GM23248 (cell line): ENCODE measurements at places on chromosomes 11 and 22.

- peak; percentile 78 for DNase-seq
These were observed 48.3 kb upstream of the PICALM start for GRCh38 chr11:86117001-86117711.

- DNase-seq, result peak; percentile 49
These were observed 18.3 kb downstream of the HMGXB4 start for GRCh38 chr22:35275580-35275979.

DNA sequence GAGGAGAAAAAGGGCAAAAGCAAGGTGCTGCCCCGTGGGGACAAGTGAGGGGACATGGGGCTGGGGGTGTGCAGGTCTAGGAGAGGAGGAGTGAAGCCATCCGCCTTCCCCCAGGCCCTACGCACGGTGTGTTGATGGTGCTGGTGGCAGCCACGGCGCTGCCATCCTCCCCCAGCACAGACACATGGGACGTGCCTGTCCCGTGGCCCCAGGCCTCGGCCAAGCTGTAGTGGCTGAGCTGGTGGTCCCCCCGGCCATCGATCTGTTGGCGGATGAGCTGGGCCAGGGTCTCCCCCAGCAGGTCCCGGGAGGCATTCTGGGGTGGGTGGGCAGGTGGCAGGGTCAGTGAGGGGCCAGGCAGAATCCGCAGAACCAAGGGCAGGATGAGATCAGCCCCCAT is 18.9 kb downstream of the GGT5 start:
- no peak for DNase-seq

- no peak for DNase-seq
These were observed at the start of gene PRG3 for GRCh38 chr11:57380975-57381374. PRG3 (minus strand) TSS chr11:57381150; CDS start chr11:57380708, 442 bp downstream.

- DNase-seq, result no peak
These were observed 29.7 kb downstream of the SPATA19 start for GRCh38 chr11:133815636-133816035.

DNA sequence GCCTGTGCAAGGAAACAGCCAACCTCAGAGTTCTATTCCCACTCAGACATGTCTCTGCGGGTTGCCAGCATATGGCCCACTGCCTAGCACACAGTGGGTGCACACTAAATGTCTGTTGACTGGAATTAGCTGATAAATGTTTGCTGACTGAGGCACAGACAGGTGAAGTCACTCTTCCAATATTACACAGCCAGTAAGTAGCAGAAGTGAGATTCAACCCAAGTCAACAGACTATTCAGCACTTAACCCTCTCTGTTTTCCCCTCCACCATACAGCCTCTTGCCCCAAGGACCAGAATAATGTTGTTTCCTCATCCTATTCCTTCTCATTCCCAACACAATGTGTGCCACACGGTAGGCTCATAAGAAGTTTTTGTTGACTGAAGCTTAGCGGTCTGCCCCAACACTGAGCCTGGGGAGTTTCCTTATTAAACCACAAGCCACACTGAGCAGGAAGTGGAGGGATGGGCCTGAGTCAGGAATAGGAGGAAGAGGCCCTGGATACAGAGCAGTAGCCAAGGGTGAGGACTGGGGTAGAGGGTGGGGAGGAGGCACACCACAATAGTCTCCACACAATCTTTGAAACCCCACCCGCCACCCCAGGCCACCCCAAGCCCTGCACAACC is 15.7 kb upstream of the IL10RA start:
- DNase-seq, result no peak

GRCh38 chr11:75214411-75214821 is 26.2 kb upstream of the TPBGL start:
- peak; percentile 87 for DNase-seq

DNA sequence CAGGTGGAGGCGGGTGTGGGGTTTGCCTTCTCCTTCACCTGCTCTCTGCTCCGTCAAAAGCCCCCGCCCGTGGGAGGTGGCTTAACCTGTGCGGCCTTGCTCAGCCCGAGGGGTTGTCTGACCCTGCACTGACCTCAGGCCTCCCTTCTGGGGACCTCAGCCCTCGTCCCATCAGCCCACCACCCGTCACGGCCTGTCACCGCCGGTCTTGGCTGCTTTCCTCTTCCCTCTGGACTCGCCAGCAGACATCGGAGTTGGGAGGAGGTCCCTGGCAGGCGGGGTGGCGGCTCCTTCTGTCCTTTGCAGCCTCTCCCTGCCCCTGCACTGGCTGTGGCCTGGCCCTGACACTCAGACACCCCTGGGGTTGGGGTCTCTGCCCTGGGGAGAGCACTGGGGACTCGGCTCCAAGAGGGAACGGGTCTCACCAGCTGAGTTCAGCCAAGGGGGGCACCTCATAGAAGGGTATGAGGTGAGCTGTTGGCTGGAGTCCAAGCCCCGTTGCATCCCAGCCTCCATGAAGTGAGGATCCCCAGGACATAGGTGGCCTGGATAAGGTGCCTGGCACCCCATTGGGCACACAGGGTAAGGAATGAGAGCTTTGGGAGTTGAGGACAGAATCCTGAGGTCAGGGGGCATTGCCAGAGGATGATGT is 999.6 kb downstream of the BRD1 start:
- no peak for DNase-seq

- DNase-seq, result peak; percentile 60
These were observed 630 bp downstream of the PIK3IP1 start for GRCh38 chr22:31291481-31292235.

- no peak for DNase-seq
These were observed 61.3 kb upstream of the BARX2 start for GRCh38 chr11:129314371-129314770.

- DNase-seq, result peak; percentile 38
These were observed 7.2 kb upstream of the TRABD start for GRCh38 chr22:50178471-50178864.

GRCh38 chr11:108944471-108945178 is 279.8 kb downstream of the DDX10 start:
- DNase-seq, result no peak

GRCh38 chr11:90222459-90223247 is at the start of gene CHORDC1:
CHORDC1 (minus strand) TSS chr11:90223049; CDS start chr11:90222954, 95 bp downstream.
- peak; percentile 92 for DNase-seq

GRCh38 chr22:41868556-41868955 is 35.7 kb downstream of the SREBF2 start:
- no peak for DNase-seq

- DNase-seq, result peak; percentile 60
These were observed 203.7 kb downstream of the PGR start for GRCh38 chr11:100925935-100926334.

DNA sequence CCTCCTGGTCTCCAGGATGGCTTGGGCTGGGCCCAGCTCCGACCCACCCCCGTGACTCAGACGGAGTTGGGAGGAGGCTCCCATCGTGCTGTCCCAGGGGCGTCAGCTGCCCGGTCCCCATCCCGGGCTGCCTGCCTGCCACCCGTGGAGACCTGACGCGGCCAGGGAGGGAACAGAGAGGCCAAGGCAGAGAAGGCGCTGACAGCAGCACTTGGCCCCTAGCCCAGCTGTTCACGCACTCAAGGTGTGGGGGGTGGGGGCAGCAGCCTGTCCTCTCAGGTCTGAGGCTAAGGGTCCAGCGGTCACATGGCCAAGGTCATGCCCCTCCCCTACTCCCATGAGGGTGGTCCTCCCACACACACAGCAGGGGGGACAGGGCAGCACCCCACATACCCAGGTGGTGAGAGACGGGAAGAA is 48.6 kb downstream of the ELFN2 start:
- DNase-seq, result peak; percentile 48

DNA sequence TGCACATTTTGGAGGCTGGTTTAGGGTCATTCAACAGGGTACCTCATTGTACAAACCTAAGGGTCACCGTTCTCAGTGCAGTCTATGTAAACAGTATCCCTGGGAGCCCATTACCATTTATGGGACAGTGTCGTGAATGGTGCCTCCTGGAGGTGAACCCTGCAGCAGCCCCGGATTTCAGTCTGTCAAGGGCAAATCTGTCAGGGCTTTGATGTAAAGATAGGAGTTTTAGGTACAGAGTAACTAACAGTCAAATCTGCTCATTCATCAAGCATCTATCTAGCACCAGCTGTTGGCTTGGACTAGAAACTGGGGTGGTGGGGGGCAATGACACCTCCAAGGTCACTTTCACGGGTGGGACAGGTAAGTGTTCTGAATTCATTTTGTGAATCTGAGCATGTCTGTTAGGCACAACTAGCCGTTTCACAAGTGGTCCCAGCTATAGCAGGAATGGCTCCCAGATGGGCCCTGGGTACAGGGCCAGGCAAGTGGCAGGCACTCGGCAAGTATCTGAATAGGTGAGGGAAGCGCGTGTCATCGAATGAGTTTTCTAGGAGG is 63.6 kb downstream of the PARVG start:
- no peak for DNase-seq

GRCh38 chr11:76329983-76330382 is 50.9 kb downstream of the THAP12 start:
- DNase-seq, result no peak

- no peak for DNase-seq
These were observed 964.4 kb downstream of the NTM start for GRCh38 chr11:132334769-132335280.

- DNase-seq, result peak; percentile 12
These were observed 450.1 kb upstream of the LUZP2 start for GRCh38 chr11:24046731-24047130.

GRCh38 chr11:79152511-79152910 is 288.3 kb downstream of the TENM4 start:
- DNase-seq, result no peak

DNA sequence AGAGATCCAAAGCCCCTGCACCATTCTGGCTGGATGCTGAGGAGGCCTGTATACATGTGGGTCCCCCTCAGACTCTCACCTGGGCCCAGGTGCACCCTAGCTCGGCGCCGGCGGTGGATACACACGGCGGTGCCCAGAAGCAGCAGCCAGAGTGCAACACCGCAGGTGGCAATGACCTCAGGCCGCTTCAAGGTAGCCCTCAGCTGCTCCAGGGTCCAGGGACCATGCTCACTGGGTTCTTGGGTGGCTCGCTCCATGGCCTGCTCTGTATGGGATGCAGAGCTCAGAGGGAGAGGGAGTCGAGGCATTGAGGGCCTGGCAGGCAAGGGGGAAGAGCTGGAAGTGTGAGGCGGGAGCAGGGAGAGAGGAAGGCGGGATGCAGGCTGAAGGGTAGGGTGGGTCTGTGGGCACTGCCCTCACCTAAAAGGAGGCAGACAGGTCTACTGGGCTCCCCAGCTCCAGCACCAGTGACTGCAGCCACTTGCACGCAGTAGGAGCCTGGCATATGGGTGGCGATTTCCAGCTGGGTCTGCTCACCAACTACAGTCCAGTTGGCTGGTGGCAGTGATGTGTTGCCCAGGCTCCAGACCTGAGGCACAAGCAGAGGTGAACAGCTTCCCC is 3.8 kb downstream of the ROBO4 start:
- no peak for DNase-seq

DNA sequence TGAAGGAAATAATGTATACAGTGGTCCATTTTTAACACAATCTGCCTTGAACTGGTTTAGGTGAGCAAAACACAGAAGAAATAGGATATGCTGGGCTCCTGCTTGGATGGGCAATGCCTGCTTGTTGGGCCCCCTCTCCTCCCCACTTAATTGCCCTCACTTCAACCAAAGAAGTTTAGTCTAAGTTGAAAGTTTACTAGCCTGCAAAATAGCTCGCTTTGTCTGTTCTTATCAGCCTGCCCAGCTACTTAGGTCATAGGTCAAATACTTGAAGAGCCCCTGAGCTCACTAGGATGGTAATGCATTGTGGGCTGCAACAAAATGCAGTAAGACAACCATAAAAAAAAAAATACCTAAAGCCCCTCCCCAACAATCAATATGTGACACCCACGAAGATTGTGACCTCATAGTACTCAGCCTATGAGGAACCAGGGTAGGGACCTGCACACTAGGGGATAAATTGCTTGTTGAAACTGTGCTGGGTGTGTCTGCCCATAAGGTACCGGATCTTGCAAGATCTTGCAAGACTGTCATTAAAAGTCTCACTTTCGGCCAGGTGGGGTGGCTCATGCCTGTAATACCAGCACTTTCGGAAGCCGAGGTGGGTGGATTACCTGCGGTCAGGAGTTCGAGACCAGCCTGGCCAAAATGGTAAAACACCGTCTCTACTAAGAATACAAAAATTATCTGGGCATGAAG is 10.9 kb downstream of the DRICH1 start:
- no peak for DNase-seq

GRCh38 chr11:68015467-68015866 is 5.3 kb downstream of the ALDH3B1 start:
- no peak for DNase-seq

DNA sequence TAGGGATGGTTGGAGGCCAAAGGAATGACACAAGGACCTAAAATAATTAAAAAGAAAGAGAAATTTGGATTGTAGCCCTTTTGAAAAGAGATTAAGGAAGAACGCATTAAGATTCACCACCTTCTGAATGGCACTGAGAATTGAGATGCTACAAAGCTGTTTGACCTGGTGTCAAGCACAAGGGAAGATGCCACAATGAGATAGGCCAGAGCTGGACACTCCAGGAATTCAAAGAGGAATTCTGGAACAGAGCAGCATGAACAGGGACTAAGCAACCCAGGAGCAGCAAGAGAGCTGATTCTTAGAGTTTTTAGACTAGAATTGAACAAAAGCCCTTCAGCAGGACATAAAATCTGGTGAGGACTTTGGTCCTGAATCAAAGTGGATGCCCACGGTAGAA is 11.6 kb upstream of the CECR2 start:
- no peak for DNase-seq

- no peak for DNase-seq
These were observed 59.6 kb downstream of the AASDHPPT start for GRCh38 chr11:106137061-106137460.

- peak; percentile 53 for DNase-seq
These were observed 29.8 kb downstream of the SREBF2 start for GRCh38 chr22:41862530-41863266.

DNA sequence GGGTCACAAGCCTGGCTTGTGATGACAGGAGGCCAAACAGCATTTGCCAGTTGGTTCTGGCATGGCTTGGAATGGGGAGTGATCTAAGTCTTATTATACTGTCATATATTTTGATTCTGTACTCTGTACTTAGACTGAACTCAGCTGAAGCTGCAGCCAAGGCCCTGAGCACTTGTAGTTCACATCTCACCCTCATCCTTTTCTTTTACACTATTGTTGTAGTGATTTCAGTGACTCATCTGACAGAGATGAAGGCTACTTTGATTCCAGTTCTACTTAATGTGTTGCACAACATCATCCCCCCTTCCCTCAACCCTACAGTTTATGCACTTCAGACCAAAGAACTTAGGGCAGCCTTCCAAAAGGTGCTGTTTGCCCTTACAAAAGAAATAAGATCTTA is 843 bp downstream of the OR56B1 start:
- peak; percentile 24 for DNase-seq

- peak; percentile 41 for DNase-seq
These were observed 29.9 kb downstream of the LRFN4 start for GRCh38 chr11:66886671-66887221.

GRCh38 chr11:116736763-116737162 is 36.0 kb downstream of the BUD13 start:
- peak; percentile 13 for DNase-seq

DNA sequence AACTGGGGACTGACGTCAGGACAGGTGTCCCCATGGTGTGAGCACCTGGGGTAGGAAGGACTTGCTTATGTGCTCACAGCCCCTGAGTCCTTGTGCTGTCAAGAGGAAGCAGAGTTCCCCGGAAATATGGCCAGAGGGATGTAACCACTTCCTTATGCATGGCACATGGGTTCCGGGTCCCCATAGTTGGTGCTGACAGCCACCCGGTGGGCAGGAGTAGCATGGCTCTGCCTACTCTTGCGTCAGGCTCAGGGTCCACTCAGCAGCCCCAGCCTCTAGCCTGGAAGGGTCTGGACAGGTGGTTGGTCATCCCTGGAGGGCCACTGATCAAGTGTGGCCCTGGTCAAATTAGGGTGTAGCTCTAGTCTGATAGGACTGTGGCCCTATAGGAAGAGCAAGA is 42.8 kb upstream of the CCND1 start:
- no peak for DNase-seq

GRCh38 chr22:17633217-17633997 is 4.9 kb upstream of the ATP6V1E1 start:
- peak; percentile 67 for DNase-seq
